ENCODE measurements at places on chromosomes 1 and 21.

DNA sequence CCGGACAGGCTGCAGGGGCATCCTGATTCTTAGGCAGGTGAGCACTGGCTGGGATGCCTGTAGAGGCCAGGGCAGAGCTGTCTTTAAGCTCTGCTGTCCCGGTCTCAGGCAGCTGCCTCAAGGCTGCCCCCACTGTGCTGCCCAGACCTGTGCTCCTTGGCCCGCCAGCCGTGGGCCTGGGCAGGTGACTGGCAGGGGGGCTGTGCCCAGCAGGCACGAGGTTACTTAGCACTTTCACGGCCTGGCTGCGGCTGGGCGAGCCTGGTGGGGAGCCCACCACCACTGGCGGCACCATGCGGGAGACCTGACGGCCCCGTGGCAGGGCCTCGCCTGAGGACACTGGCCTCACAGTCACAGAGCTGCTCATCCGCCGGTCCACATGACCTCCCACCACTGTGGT is 8.2 kb downstream of the CRYBG2 start:
- no peak for DNase-seq

GRCh38 chr21:31727181-31727580 is 4.7 kb downstream of the SCAF4 start:
- DNase-seq = no peak

DNA sequence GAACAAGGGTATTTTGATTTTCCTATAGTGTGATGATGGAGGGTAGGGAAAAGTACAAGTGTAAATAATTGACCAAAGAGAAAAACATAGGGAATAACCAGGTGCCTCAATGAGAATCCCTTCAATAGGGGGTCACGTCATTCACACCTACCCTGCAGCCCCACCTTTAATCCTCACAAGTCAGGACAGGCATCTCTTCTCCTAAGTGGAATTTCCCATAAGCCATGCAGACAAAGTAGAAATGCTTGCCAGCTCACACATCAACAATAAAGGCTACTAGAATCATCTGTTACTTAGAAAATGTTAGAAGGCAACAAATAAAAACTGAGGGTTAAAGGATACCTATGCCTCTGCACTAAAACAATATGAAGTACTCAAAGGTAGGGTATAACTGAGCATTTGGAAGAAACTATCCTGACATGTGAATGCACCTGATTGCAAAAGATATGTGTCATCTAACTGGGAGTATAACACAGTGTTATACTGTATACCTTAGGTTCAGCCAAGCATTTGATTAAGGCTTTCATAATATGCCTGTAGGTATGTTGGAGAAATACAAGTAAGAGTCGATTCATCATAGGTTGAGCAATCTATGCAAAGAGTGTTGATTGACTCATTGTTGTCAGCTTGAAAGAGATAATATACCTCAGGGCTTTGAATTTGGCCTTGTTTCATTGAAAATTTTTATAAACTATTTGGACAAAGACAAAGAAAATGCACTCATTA is 32.4 kb upstream of the ATP1A1 start:
- DNase-seq = no peak

DNA sequence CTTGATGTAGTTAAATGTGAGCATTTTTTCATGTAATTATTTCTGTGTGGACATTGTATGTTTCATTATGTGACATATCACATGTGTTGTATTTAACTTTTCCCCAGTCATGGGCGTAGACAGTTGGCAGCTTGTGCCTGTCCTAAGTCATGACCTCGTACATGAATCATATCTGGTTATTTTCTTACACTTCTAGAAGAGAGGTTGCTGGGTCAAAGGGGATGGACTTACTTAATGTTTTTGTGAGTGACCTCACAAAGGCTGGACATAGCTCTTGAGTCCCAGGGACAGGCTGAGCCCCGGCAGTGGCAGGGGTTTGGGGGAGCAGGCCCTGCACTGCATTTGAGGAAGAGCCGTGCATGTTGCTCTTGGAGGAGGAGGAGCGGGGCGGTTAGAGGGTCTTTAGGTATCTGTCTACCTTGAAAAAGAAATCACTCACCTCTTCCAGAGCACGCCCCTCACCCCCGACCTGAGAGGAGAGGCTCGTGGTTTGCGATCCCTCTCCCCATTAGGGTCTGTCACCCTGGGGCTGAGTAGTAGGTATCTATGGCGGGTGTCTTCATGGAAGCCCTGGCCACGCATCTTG is 16.4 kb downstream of the IFNGR2 start:
- DNase-seq = no peak

GRCh38 chr21:46436621-46437020 is 22.1 kb upstream of the DIP2A start:
- no peak for DNase-seq

DNA sequence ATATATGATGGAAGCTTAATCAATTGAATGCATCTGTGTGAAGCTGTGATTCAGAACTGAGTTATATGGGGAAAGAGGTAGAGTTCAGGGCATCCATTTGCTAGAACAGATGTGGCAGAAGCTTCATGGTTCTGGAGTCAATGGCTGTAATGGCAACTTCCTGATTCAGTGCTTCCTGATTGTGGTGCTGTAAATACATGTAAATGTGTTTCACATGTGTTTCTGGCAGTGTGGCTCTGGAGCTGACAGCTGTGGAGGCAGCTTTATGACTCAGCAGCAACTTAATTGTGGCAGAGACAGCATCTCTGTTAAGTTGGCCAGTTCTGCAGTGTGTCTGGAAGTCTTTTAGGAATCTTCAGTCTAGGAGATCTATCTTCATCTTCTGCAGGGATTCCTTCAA is 226.6 kb upstream of the ZRANB2 start:
- peak; percentile 69 for DNase-seq

GRCh38 chr1:7705048-7705907 is 65.8 kb upstream of the VAMP3 start:
- DNase-seq = no peak
